ENCODE measurements at places on chromosomes 7 and 10.

- DNase-seq = no peak
Observed at GRCh38 chr10:59847326-59847725, 59.0 kb downstream of the CCDC6 start.

DNA sequence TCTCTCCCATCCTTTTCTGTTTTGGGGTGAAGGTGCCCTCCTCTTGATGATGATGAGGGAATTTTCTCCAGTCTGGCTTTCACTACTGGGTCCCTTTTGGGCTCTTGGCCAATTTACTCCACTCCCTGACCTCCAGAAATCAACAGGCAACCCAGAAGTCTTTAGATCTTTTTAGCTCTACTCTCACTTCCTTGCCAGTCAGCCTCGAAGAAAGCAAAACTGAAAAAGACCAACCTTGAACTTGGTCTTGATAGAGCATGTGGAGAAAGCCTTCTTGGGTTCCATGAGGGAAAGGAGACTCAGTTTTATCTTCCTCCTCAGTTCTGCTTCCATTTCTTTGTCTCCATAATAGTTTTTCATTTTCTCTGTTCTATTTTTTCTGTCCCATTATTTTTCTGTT is 91.4 kb upstream of the NPVF start:
- no peak for DNase-seq

DNA sequence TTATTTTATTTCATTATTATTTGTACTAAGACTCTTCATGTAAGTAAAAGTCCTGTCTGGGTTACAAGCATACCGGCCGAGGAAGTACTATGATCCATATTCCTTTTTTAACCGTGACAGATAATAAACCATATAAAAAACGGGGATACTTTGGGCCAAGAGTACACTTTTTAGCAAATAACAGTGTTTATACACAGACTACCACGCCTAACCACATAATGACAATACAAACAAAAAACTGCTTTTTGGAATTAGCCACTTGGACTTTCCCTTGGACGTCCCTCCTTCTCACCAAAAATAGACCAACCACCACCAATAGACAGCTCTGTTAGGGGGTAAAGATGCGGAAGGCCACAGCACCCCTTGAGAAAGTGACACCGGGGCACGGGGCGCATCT is 800 bp downstream of the MINDY3 start:
- no peak for DNase-seq

DNA sequence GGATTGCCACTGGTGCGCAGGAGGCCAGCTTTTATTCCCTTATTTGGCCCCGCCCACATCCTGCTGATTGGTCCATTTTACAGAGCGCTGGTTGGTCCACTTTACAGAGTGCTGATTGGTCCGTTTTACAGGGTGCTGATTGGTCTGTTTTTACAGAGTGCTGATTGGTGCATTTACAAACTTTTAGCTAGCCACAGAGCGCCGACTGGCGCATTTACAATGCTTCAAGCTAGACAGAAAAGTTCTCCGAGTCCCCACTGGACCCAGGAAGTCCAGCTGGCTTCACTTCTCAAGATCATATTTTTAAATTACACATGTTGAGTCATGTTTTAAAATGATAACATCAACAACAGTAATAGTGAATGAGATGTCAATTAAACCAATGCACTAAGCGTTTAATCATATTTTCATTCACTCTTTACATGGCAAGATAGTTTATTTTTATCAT is 128.3 kb downstream of the CUBN start:
- no peak for DNase-seq

GRCh38 chr7:105647591-105647990 is 66.3 kb upstream of the EFCAB10 start:
- no peak for DNase-seq

- DNase-seq = no peak
Observed at GRCh38 chr7:132758986-132759385, 182.7 kb upstream of the PLXNA4 start.

GRCh38 chr10:44383749-44384600 is 922 bp downstream of the CXCL12 start:
- DNase-seq = peak; percentile 44

DNA sequence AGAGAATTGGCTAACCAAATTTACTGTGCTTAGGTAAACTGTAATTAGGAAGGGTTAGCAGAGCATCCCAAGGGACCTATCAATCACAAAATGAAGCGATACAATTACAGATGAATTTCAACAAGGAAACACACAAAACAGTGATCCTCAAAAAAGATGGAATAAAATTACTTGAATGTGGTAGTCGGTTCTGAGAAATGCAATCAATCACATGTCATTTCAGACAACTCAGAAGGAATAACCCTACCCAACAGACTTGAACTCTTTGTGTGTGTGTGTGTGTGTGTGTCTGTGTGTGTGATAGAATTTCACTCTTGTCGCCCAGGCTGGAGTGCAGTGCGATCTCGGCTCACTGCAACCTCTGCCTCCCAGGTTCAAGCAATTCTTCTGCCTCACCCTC is 43.5 kb downstream of the ST8SIA6 start:
- no peak for DNase-seq
